ENCODE measurements at places on chromosomes 7 and 10.

DNA sequence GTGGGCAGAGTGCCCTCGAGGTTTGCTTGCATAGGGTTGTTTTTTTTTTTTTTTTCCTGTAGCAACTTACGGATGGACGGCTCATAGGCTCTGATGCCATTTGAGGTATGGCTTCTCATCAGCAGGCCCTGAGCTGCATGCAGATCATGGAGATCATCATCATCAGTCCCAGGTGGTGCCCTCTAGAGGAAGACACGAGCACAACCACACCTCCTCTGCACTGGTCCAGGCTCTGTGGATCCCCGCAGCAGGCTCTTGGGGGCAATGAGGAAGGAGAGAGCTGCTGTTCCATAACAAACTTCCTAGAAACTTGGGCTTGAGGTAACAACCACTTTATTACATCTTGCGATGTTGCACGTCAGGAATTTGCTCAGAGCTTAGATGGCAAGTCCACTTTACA lies 132.7 kb upstream of the CXCL12 start:
- no peak for DNase-seq

- DNase-seq: no peak
Observed at GRCh38 chr10:18659819-18660535, 746 bp downstream of the ARL5B start.

- DNase-seq: no peak
Observed at GRCh38 chr10:99372546-99373271, 43.6 kb downstream of the CNNM1 start.

GRCh38 chr10:17701301-17701700 lies 50.7 kb upstream of the TMEM236 start:
- DNase-seq: no peak

DNA sequence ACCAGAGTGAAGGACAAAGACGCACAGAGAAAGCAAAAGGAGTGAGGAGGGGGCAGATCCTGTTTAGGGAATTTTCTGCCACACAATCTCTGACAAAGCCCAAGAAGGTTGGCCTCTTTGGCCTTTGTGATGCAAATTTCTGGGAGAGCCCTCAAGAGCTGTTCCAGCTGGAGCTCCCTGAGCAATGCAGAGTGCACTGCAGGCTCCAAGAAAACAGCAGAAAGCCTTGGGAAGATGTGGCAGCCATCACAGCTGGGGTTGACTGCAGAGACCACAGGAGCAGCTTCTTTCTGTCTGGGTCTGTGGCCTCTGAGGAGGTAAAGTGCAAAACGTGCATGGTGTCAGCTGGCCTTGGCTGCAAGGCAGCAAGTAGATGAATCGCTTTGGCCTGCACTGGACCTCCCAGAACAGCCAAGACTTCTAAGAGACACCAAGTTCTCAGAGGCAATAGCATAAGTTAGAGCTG lies 200.2 kb downstream of the ELMO1 start:
- no peak for DNase-seq

DNA sequence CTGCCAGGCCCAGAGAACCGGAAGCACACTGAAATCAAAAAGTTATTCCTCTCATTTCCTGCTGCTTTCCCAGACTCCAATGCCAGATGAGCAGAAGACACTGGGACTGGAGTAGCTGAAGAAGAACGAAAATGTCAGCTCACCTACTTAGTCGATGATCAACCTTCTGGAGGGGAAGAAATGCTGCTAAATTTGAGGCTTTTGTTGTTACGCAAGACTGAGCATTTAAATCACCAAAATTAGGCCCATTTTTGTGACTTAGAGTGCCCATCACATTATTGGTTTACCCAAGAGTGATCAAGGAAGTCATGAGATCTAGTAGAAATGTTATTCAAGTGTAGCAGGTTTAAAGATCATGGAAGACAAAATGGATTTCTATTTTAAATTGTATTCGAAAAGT lies 182.1 kb upstream of the PLXDC2 start:
- DNase-seq: no peak

GRCh38 chr7:47153058-47153457 lies 428.9 kb downstream of the TNS3 start:
- DNase-seq: no peak

GRCh38 chr10:113093188-113094113 lies 143.4 kb downstream of the TCF7L2 start:
- DNase-seq: no peak

- no peak for DNase-seq
Observed at GRCh38 chr7:100641463-100641859, at the start of gene TFR2. Gene TFR2 (minus strand): TSS chr7:100641552. CDS start chr7:100641509, 43 bp downstream.

GRCh38 chr10:29714096-29714874 lies 79.5 kb upstream of the SVIL start:
- DNase-seq: no peak

- DNase-seq: no peak
Observed at GRCh38 chr7:125193263-125193662, 263.6 kb upstream of the POT1 start.

Measured in GM12864 (cell line).